A549 treated with ZK216348 at 1 μM for 4 hours (cell line): ENCODE measurements at places on chromosomes 4 and X. TPM values are rescaled to one million over a fixed set of nuclear protein-coding genes. Genes with fewer than 3 reads are reported as not detected.

Gene XAGE1A
- 14.6 to 60.9 TPM (median 33.9 TPM) in 5 replicates for total RNA-seq

Gene TXK
- 0.15 to 0.31 TPM (median 0.17 TPM) in 3 of 5 replicates, not detected in the others for total RNA-seq

Gene RTL5
- total RNA-seq: 1.9 to 3.2 TPM (median 2.8 TPM) in 5 replicates

Gene CFAP97
- total RNA-seq: 6.6 to 15.4 TPM (median 13.7 TPM) in 5 replicates
